ENCODE measurements at places on chromosomes 12 and 14. TPM values are rescaled to one million over a fixed set of nuclear protein-coding genes. Genes with fewer than 3 reads are reported as not detected.

KICS2 gene
- total RNA-seq = 8.4 TPM

GRCh38 chr14:22311636-22312035 is 277.4 kb downstream of the DAD1 start:
- DNase-seq = no peak

DNA sequence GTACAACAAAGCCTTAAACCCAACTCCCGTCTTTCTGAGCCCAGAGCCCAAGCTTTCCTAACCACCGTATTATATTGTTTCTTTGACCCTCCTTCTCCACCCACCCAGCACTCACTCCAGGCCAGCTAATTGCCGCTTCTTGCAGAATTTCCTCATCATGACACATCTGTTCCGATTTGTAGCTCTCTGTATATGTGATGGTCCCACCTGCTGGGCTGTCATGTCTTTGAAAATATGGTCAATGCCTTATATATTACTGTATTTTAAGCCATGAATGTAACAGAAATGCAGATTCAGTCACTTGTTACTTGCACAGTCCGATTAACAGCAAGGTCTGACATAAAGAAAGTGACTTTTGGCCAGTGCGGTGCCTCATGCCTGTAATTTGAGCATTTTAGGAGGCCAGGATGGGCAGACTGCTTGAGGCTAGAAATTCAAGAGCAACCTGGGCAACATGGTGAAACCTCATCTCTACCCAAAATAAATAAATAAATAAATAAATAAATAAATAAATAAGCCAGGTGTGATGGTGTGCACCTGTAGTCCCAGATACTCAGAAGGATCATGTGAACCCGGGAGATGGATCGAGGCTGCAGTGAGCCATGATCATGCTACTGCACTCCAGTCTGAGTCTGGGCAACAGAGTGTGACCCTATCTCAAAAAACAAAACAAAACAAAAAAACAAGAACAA is 359.8 kb downstream of the ATP23 start:
- DNase-seq = no peak

DNA sequence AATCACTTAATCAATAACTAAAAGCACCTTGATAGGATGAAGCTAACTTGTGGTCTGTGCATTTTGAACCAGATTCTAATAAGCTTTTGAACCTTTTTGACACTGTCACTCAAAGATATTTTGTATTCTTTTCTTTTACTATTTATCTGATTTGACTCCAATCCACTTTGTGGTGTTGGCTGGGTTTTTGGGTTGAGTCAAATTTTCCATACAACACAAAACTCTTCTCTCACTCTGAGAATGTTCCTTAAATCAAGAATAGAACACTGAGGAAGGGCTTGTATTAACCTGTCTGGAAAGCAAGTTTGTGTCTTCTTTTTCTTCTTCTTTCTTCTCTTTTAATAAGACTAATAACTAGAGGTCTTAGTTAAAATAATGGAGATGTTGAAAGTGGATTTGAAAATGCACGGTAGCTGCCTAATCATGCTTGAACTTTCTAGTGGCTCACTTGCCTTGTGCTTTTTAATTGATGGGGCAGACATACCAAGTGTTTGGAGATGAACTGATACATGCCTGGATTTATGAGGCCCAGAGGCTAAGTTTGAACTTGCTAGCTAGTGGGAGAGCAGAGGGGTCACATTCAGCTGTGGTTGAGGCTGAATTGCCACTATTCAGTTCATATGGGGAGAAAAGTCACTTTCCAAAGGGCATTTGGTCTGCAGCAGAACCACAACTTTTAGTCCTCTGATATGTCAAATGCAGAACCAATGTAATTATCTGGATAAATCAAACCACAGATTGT is 93.5 kb upstream of the PTHLH start:
- no peak for DNase-seq

GRCh38 chr12:123942911-123943648 is 29.6 kb downstream of the CCDC92 start:
- no peak for DNase-seq

GRCh38 chr14:88983755-88984154 is 159.3 kb downstream of the TTC8 start:
- no peak for DNase-seq

Measured in activated CD4-positive, alpha-beta T cell treated with anti-CD3 and anti-CD28 coated beads, Interleukin-2, amount 10 ng/mL, durations not matched to agents 7 days and 5 days (primary cell).